Smooth muscle cell of trachea (primary cell): ENCODE measurements at places on chromosomes 16 and 17. TPM values are rescaled to one million over a fixed set of nuclear protein-coding genes. Genes with fewer than 3 reads are reported as not detected.

The CDH3 gene
- 0.17 and 0.87 TPM in 2 replicates for total RNA-seq

The NATD1 gene
- total RNA-seq, result 3.8 and 9.4 TPM in 2 replicates

The KRTAP4-6 gene
- total RNA-seq, result not detected in 2 replicates

The RND2 gene
- 0.29 and 0.66 TPM in 2 replicates for total RNA-seq

The CD300H gene
- not detected in 2 replicates for total RNA-seq

The ATMIN gene
- total RNA-seq, result 38.7 and 52.4 TPM in 2 replicates

The KRTAP4-3 gene
- not detected in 2 replicates for total RNA-seq

The FOXL1 gene
- 27.1 and 27.3 TPM in 2 replicates for total RNA-seq

The EVPL gene
- under 0.01 TPM in 1 of 2 replicates, not detected in the other for total RNA-seq

The STAC2 gene
- total RNA-seq, result not detected in 2 replicates

The HBA1 gene
- total RNA-seq, result not detected in 2 replicates

The SLC2A4 gene
- total RNA-seq, result 0.17 and 0.44 TPM in 2 replicates

The KRT39 gene
- total RNA-seq, result not detected in 2 replicates

The CA4 gene
- total RNA-seq, result not detected in 2 replicates

The SSH2 gene
- 22.5 and 27.8 TPM in 2 replicates for total RNA-seq

The USH1G gene
- under 0.01 TPM in 2 replicates for total RNA-seq

The ASGR2 gene
- not detected in 2 replicates for total RNA-seq

The KCNH4 gene
- under 0.01 TPM in 1 of 2 replicates, not detected in the other for total RNA-seq

The KRTAP2-2 gene
- total RNA-seq, result not detected in 2 replicates

The AXIN2 gene
- total RNA-seq, result 1.9 and 4.3 TPM in 2 replicates

The KRT36 gene
- not detected in 2 replicates for total RNA-seq

The CCL23 gene
- total RNA-seq, result not detected in 2 replicates

The PMM2 gene
- 28.6 and 29.1 TPM in 2 replicates for total RNA-seq

The GSDMA gene
- total RNA-seq, result not detected in 2 replicates

The NUDT21 gene
- 56.9 and 116 TPM in 2 replicates for total RNA-seq

The MT1F gene
- 0.17 TPM in 1 of 2 replicates, not detected in the other for total RNA-seq

The CCT6B gene
- 1.0 and 1.7 TPM in 2 replicates for total RNA-seq

The PIRT gene
- not detected in 2 replicates for total RNA-seq

The UNC13D gene
- 2.3 and 2.8 TPM in 2 replicates for total RNA-seq

The KRT33A gene
- total RNA-seq, result not detected in 2 replicates

The STH gene
- not detected in 2 replicates for total RNA-seq

The SSTR5 gene
- total RNA-seq, result not detected in 2 replicates

The TVP23A gene
- total RNA-seq, result not detected in 2 replicates

The PHKB gene
- 59.9 and 73.2 TPM in 2 replicates for total RNA-seq

The TRIM25 gene
- total RNA-seq, result 41.7 and 54.6 TPM in 2 replicates

The GDPD1 gene
- total RNA-seq, result 0.17 and 0.73 TPM in 2 replicates

The TBC1D3K gene
- total RNA-seq, result not detected in 2 replicates

The TMC8 gene
- total RNA-seq, result not detected in 2 replicates

The KAT8 gene
- 37.2 and 39.0 TPM in 2 replicates for total RNA-seq

The CORO6 gene
- 12.1 and 21.3 TPM in 2 replicates for total RNA-seq

The C17orf50 gene
- total RNA-seq, result not detected in 2 replicates

The SHBG gene
- 0.17 and 0.29 TPM in 2 replicates for total RNA-seq

The MPHOSPH6 gene
- total RNA-seq, result 18.0 and 57.3 TPM in 2 replicates

The NTN3 gene
- 1.5 and 5.3 TPM in 2 replicates for total RNA-seq

The TERB1 gene
- not detected in 2 replicates for total RNA-seq

The SMTNL2 gene
- total RNA-seq, result 0.15 and 1.2 TPM in 2 replicates

The SMIM36 gene
- not detected in 2 replicates for total RNA-seq

The TRIM47 gene
- 6.4 and 33.7 TPM in 2 replicates for total RNA-seq

The BCO1 gene
- under 0.01 TPM in 1 of 2 replicates, not detected in the other for total RNA-seq

The ARL5C gene
- not detected in 2 replicates for total RNA-seq

The EPX gene
- not detected in 2 replicates for total RNA-seq

The KRTAP1-1 gene
- not detected in 2 replicates for total RNA-seq

The NUP85 gene
- 18.9 and 35.2 TPM in 2 replicates for total RNA-seq

The TNP2 gene
- not detected in 2 replicates for total RNA-seq

The TAX1BP3 gene
- 135 and 166 TPM in 2 replicates for total RNA-seq
